Stimulated activated CD8-positive, alpha-beta memory T cell treated with anti-CD3 and anti-CD28 coated beads, Interleukin-15, amount 100 ng/mL, for 24 hours (primary cell): ENCODE measurements at places on chromosomes 5 and 9.

- DNase-seq, result no peak
Observed at GRCh38 chr5:95777441-95777840, 45.1 kb downstream of the GLRX start.

DNA sequence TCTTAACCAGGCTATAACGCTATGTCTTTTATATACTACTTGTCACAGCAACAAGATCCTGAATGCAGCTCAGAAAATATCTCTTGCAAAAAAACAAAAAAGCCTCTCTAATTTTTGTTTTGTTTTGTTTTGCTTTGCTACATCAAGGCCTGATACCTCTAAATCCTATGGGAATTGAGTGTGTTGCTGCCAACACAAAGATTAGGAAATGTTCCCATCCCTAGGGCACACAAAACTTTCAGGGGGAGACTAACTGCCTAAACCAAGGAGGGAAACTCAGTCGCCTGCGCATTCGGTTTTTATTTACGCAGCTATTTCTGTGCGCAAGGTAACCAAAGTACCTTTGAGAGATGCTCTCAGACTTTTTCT lies 1.7 kb downstream of the SSBP2 start:
- no peak for DNase-seq

- DNase-seq, result no peak
Observed at GRCh38 chr9:126128494-126129142, 198.0 kb upstream of the MVB12B start.

DNA sequence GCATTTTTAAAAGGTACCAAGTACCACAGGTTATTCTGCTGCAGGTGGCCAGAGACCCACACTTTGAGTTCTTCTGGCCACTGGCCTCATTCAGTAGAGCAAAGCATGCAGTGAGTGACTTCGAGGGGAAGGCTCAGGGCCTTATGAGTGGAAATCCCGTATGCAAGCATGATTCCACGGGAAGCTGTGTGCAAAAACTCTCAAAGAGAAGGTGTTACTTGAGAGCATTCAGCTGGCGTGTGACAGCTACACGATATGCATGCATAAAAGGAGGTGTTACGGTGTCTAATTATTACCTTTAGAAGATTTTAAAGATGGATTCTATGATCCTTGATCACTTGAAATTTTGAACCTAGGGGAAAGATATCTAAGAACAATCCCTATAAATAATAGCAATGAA lies 160.3 kb downstream of the ENC1 start:
- DNase-seq, result no peak

- no peak for DNase-seq
Observed at GRCh38 chr5:52759331-52759730, 28.4 kb upstream of the ITGA1 start.

GRCh38 chr9:85258823-85259370 lies 482.9 kb downstream of the AGTPBP1 start:
- no peak for DNase-seq

DNA sequence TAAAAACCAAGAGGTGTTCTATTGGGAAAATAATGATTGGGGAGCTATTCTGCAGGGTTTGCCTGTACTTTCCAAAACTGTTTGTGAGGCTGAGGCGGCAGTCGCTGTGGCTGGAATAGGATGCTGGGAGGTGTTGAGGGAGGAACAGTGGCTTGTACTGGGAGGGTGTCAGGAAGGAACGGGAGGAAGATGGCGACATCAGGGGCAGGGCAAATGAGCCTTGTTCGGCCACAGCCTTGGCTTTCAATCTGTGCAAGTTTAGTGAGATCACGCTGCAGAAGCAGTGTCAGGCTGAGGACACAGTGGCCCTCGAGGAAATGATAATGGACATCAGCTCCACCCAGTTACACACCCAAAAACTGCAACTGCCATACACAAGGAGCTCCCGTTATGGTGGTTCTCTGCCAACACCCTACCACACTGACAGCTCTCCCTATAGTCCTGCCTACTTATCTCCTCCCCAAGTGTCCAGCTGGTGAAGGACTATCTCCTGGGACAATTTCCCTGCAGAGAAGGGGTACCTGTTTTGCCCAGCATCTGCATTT lies 27.3 kb downstream of the KIF2A start:
- no peak for DNase-seq
